ENCODE measurements at places on chromosomes 5 and 9.

- no peak for DNase-seq
Observed at GRCh38 chr9:116178481-116179211, 25.1 kb downstream of the PAPPA start.

- no peak for DNase-seq
Observed at GRCh38 chr5:66180282-66181155, 36.4 kb downstream of the SREK1 start.

GRCh38 chr5:32511776-32512374 lies 67.3 kb upstream of the ZFR start:
- no peak for DNase-seq

DNA sequence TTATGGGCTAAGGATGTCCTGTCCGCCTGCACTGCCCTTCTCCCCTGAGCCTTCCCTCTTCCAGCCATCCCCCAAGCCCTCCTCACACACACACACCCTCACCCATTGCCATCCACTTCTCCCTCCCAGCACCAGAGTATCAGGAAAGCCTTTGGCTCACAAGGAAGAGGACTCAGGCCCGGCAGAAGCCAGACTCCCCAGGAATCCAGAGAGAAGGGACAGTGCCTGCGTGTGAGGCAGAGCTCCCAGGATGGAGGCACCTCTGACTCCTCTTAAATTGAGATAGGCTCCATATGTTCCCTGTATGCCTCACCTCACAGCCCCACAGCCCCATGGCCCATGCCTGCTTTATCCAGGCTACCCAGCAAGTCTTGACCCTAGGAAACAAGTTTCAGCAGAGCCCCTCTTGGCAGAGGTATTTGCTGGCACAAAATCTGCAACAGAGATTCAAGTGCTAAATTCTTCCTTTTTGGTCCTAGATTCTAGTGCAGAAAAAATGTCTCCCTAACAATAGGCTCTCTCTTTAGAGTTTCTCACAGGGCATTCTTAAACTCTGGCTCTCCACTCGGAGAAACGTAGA lies 761 bp downstream of the IL17B start:
- no peak for DNase-seq

DNA sequence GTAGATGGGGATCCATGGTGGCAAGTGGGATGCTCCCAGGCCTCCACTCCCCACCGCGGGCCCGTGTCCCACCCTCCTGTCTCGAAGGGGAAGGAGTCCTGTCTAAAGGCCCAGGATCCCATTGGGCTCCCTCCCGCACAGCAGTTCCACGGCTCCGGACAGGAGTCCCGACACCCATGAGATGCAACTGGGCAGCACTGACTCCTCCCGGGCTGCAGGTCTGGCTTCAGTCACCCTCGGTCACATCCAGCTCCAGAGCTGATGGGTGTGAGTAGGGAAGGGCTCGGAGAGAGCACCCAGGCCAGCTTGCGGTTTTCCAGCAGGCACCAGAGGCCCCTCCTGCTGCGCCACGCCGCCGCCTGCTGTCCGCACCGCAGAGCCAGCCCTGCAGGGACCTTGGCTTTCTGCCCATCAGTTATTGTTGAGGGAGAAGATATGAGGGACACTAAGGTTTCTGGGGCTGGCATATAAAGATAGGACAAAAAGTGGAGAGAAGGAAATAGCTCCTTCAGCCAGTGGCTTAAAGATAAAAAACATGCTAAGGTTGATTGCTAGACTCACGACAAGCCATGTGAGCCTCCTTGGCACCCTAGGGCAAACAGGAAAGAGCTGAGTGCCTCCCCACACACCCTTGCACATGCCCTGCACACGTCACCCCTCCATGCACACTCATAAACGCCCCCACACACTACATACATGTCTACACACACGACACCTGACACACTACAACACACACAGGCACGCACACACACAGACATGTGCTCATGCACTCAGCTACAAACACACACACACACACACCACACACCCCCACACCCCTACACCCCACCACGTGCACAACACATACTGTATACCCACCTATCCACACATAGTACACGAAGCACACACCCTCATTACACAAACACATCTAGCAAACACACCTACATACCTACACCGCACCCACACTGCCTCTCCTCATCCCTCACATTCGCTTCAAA lies 79.0 kb downstream of the AK8 start:
- no peak for DNase-seq

- peak; percentile 29 for DNase-seq
Observed at GRCh38 chr5:68748101-68748500, 345.7 kb upstream of the SLC30A5 start.

GRCh38 chr9:114343471-114344187 lies 14.0 kb downstream of the ORM2 start:
- DNase-seq = no peak

DNA sequence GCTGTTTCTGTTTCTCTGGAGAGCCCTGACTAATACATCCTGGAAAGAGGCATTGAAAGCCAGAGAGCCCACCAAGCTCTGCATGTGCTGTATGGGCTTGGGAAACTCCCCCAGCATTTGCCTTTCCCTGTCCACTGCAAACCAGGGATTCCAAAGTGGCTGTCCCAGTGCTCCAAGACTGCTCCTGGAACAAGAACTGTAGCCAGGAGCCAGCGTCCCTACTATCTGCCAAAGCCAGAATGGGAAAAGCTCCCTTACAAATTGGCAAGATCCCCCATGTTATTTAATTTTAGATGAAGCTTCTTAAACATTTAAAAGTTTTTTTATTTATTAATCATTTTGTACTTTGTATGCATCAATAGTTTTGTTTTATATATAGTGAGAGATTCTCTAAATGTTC lies 263.2 kb downstream of the GABRB2 start:
- no peak for DNase-seq

- peak; percentile 3 for DNase-seq
Observed at GRCh38 chr5:64746446-64746845, 22.0 kb downstream of the SREK1IP1 start.

- DNase-seq = peak; percentile 71
Observed at GRCh38 chr9:75889977-75890471, 449 bp upstream of the PCSK5 start.

- DNase-seq = no peak
Observed at GRCh38 chr9:124384210-124384609, 31.0 kb downstream of the PSMB7 start.

- no peak for DNase-seq
Observed at GRCh38 chr5:146032911-146033310, 72.5 kb downstream of the PLAC8L1 start.

GRCh38 chr9:38680837-38681445 lies 39.0 kb downstream of the FAM240B start:
- DNase-seq = peak; percentile 28

- DNase-seq = no peak
Observed at GRCh38 chr5:136364307-136364706, 1.0 kb downstream of the TRPC7 start.

- no peak for DNase-seq
Observed at GRCh38 chr9:96599298-96599697, 20.3 kb downstream of the CDC14B start.

GRCh38 chr5:133882846-133883245 lies 85.6 kb downstream of the C5orf15 start:
- no peak for DNase-seq

DNA sequence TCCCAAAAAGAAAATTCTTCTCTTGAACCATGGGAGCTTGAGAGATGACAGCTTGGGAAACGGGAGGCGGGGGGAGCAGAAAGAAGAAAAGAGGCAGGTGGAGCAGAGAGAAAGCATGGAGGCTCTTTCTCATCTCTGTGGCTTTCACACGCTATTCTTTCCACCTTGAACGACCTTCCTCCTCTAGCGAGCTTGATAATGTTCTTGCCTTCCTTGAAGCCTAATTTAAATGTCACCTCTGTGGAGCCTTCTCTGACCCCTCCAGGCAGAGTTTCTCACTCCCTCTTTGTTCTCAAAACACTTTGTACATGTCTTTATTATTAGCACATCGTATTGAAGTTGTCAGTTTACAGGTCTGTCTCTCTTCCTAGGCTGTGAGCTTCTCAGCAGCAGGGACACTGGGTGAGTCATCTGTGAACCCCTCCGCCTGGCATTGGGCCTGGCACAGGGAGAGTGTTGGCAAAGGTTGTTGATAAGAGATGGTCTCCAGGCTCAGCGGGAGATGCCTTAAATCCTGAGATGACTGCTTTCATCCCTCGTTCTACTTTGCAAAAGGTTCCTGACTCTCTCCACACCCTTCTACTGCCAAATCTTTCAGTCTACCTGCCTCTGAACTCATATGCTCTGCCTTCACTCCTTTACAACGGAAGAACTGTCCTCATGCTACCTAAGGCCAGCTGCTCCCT lies 14.1 kb upstream of the STRBP start:
- no peak for DNase-seq

- DNase-seq = peak; percentile 97
Observed at GRCh38 chr9:115668521-115668920, 485.1 kb upstream of the PAPPA start.

DNA sequence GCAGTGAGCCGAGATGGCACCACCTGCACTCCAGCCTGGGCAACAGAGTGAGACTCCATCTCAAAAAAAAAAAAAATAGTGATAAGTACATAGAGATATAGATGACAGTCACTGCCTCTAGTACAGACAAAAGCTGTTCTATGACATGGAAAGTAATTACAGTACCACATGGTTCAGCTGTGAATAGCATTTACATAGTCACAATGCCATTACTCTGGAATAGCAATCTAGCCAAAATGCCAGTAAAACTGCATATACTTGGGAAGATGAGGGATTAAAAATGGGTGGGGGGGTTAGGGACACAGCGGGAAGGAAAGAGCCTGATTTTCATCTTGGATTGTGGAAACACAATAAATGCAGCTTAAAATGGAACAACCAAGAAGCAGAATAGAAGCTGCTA lies 39.4 kb upstream of the CNOT6 start:
- DNase-seq = no peak

DNA sequence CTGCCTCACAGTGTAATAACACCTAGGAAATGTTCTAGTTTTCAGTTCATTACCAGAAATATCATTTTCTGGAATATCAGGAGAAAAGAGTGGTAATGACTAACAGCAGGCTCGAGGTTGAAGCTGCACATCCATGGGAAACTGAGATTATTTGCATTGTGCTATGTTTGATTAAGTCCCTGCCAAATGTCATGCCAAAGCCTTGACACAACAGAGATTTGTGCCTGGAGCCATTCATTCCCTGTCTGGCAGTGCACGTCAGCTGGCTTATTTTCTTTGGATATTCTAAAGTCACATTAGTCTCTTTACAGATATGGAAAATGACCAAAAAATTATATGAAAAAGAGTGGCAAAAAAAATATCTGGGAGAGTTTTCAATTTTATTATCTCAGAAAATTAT lies 848.0 kb downstream of the PTPRD start:
- no peak for DNase-seq

- no peak for DNase-seq
Observed at GRCh38 chr9:69559126-69559525, 113.0 kb downstream of the APBA1 start.

GRCh38 chr9:126508171-126508591 lies 105.5 kb upstream of the LMX1B start:
- no peak for DNase-seq

- no peak for DNase-seq
Observed at GRCh38 chr5:126450346-126450745, 27.1 kb downstream of the GRAMD2B start.

DNA sequence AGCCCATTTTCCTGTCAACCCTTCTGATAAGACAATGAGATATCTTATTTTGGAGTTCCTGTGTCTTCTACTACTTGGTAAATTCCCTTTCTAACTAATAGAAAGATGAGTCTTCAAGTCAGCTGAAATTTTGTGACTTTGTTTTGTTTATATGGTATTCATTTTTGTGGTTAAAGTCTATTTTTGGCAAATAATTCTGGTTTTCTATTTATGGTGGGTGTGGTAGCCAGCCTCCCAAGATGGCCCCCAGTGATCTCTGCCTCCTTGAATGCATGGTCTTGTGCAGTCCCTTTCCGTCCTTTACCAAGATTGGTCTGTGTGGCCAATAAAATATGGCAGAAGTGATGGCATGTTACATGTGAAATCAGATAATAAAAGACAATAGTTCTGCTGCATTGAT lies 91.5 kb downstream of the NR3C1 start:
- DNase-seq = peak; percentile 62

GRCh38 chr9:33300546-33300945 lies 10.2 kb downstream of the NFX1 start:
- no peak for DNase-seq

DNA sequence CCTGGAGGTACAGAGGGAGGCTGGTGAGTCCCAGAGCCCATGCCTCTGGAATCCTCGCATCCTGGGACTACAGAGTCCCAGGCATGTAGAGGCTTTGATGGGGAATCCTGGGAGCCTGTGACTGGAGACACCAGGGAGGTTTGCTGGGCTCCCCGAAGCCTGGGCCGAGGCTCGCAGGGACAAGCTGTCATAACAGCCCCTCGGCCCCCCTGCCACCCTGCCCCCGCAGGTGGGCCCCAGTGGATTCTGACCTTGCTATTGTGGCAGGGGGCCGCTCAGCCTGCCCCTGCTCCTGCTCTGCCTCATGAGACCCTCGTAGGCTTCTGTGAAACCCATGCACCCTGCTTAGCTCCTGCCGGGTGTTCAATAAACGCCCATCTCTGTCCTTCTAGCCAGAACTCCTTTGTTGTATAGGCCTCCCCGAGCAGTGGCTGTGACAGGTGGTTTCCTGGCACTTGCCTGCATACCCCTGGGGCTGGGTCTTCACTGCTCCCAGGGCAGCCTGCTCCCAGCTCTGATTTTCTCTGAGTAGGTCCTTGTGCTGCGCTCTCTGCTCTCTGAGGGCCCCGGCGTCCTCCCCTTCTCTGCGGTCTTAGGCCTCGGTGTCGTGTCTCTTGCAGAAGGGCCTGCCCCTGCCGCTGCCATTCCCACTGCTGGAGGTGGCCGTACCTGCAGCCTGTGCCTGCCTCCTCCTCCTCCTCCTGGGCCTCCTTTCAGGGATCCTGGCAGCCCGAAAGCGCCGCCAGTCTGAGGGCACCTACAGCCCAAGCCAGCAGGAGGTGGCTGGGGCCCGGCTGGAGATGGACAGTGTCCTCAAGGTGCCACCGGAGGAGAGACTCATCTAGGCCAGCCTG lies 20.4 kb downstream of the CRB2 start:
- DNase-seq = no peak

DNA sequence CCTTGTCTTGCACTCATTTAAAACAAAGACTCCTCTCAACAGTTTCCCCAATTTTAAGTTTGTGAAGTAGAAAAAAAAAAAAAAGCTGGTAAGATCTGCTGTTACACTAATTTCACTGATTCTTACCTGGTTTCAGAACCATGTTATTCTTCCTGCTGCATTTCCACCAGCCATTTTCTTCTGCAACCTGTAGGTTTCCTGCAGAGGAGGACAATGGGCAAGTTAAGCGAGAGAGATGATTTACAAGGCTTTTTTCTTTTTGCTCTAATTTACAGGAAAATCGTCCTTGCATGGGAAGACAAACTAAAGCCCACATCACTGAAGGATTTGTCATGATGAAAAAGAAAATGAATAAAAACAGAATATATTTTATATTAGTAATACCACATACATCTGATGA lies 86.0 kb upstream of the SMARCA2 start:
- DNase-seq = no peak

GRCh38 chr9:92482329-92482728 lies at the start of gene ASPN:
TSS of gene ASPN (minus strand) at chr9:92482506.
- DNase-seq = peak; percentile 76

- no peak for DNase-seq
Observed at GRCh38 chr5:32559411-32559810, 25.9 kb upstream of the SUB1 start.
